ENCODE measurements at places on chromosomes 7 and 10. TPM values are rescaled to one million over a fixed set of nuclear protein-coding genes. Genes with fewer than 3 reads are reported as not detected.

SFTPA2 gene
- total RNA-seq, result not detected

CD36 gene
- 897 TPM for total RNA-seq

HGF gene
- 16.6 TPM for total RNA-seq

NAPEPLD gene
- 6.3 TPM for total RNA-seq

SLC18A3 gene
- not detected for total RNA-seq

SLC18A2 gene
- total RNA-seq, result 0.93 TPM

GRCh38 chr7:43302211-43302711 lies 189.8 kb downstream of the HECW1 start:
- no peak for DNase-seq

DNA sequence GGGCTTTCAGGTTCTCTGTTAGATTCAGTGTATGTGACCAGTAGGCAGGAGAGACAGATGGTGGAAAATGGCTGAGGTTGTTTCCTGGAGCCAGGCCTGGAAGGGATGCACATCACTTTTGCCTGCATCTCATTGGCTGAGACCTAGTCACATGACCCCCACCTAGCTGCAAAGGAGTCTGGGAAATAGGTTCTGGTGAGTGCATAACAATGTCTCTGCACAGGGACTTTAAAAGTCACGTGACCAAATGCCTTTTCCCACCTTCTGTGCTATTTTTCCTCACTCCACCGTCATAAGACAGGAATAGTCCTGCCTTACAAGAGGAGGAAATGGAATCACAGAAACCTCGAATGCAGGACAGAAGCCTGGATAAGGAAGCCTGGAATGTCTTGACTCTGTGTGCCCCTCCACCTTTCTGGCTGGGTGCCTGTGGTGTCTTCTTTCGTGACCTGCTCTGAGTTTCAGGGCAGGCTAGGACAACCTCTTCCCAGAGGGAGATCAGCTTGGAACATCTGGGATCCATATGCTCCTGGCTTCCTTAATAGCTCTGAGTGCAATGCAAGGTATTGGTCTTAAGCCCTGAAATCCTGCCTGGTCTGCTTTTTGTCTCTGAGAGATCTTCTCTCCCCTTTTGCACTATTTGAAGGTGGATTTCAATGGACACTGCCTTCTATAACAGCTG lies 139.9 kb upstream of the ZNF438 start:
- DNase-seq, result no peak

- no peak for DNase-seq
These were observed 80.8 kb upstream of the UNC5B start for GRCh38 chr10:71131508-71132088.

GRCh38 chr7:2651336-2651735 lies 19.6 kb downstream of the TTYH3 start:
- DNase-seq, result no peak

DNA sequence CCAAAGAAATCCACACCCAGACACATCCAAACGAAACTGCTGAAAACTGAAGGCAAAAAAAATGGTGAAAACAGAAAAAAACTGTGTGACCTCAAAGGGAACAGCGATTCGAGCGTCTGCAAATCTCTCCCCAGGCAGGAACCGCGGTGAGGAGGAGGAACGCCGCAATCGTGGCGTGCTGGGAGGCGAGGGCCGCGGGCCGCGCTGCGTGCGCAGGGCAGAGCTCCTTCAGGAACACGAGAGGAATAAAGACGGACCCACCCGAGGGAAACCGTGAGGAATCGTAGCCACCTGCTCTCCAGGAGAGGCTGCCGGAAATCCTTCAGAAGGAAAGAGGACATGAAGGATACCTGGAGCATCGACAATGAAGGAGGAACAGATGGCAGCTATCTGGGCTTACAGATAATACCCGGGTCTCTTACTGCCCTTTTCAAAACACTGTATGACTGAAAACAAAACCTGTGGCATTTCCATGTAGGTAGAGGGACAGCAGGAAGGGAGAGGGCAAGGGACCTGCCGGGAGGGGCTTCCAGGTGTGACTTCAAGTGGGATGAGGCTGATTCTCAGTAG lies 266.0 kb downstream of the MAD1L1 start:
- no peak for DNase-seq

GRCh38 chr7:34160261-34160752 lies 255.0 kb downstream of the BMPER start:
- no peak for DNase-seq

GRCh38 chr10:127883516-127883915 lies 9.2 kb downstream of the CLRN3 start:
- DNase-seq, result no peak

- DNase-seq, result no peak
These were observed 78.5 kb upstream of the INSIG1 start for GRCh38 chr7:155219154-155219531.

DNA sequence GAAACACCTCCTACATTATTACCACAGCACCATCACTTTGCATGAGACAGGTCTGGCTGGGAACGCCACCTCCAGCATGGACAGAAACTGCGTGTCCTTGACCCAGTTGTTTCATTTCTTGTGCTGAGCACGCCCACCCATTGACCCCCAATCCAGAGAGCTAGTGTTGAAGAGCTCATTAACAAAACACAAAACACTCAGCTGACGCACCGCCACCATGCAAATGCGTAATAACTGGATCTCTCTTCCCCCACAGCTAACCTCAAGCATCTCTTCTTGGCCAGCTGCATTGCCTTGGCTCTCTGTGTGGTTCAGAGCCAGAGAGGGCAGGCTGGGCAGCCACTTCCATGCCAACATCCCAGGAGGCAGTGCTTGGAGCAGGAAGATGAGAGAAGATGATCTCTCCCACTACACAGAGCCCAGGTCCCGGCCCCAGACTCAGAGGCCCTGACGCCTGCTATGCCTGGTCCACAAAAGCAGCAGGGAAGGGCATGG lies 173.5 kb downstream of the PLXNA4 start:
- no peak for DNase-seq

DNA sequence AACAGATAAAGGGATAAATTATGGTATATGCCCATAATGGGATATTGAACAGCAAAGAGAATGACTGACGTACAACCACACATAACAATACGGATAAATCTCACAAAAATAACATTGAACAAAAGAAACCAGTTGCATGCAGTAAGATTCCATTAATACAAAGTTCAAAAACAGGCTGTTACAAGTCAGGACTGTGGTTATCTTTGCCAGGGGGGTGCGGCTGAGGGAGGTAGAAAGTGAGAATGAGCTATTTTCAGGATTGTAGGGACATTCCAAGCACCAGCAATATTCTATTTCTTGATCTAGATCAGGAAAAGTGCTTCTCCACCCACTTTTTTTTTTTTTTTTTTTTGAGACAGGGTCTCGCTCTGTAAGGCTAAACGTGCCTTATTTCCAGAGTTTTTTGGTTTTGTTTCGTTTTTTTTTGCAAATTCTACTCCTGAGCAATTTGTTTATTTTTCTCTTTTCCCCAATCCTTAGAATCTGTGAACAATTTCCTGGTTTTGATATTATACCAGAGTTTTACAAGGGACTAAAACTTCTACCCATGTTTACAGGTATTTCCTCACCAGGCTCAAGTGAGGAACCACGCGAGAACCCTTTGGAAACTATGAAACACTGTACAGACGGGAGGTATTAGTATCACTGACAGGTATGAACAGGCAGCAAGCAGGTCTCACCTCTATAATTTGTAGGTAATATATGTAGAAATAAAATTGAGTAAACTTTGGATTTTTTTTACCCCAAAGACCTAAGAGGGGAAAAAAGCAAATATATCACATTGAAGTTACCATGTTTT lies 9.9 kb downstream of the SMURF1 start:
- DNase-seq, result no peak

GRCh38 chr10:69845574-69846292 lies 44.0 kb downstream of the COL13A1 start:
- DNase-seq, result no peak

GRCh38 chr7:113787106-113787505 lies 131.7 kb downstream of the PPP1R3A start:
- no peak for DNase-seq

DNA sequence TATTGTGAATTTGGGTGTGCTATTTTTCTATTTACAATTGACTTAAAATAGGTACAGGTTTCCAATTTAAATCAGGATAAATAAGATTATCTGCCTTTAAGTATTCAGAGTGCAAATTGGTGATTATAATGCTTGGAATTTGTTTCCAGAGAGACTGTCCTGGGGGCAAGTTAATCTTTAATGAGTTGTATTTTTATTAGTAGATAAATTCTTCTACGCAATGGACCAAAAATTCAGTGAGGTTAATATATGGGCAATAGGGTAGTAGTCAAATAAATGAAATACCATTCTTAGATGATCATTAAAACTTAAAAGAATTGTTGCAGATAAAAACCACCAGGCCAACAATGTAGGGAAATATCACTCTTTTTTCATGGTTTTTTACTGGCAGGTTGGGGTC lies 3.4 kb downstream of the BICC1 start:
- DNase-seq, result no peak

- no peak for DNase-seq
These were observed 47.4 kb upstream of the CHST3 start for GRCh38 chr10:71916827-71917226.

DNA sequence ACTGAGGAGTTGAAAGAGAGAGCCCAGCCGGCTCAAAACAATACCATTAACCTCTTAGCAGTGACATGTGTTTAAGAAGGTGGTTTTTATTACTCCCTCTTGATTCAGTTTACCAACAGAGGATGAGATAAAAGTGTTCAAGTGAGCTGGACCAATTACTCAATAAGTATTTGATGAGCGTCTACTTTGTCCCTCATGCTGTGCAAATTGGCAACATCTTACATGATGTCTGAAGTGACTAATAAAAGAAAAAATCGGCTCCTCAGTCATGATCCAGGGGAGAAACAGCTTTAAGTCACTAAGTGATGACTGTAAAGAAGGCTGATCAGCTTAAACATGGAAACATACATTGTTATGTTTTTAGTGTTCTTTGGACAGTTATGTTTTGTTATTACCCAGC lies 7.8 kb downstream of the WNT16 start:
- no peak for DNase-seq

All from omental fat pad (tissue), 4 donors.